Mucosa of descending colon (tissue), 3 donors: ENCODE measurements at places on chromosomes 3 and 15. TPM values are rescaled to one million over a fixed set of nuclear protein-coding genes. Genes with fewer than 3 reads are reported as not detected.

The LYZL4 gene
- total RNA-seq, result not detected

The LRTM1 gene
- total RNA-seq, result not detected

The SSUH2 gene
- 4.5 TPM for total RNA-seq

The RASGRF1 gene
- total RNA-seq, result 0.35 TPM

The STRA6 gene
- 0.35 TPM for total RNA-seq

The PPP1R14D gene
- total RNA-seq, result 186 TPM

The ACKR4 gene
- total RNA-seq, result 2.2 TPM

The ZNF860 gene
- total RNA-seq, result 0.63 TPM

DNA sequence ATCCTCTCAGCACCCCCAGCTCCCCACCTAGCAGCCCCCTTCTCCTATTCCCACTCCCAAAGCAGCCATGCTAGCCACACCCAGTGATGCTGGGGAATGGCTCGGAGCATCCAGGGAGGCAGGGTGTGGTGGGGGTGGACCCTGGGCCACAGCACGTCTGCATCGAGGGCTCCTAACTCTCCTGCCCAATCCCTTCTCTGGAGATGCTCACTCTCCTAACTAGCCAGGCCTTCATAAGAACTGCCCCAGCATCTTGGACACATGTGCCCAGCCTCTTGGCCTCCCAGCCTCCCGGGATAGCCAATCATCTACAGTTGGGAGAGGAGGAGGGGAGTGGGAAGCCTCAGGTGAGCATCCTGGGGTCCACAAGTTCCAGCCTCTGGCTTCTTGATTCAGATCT, 2.7 kb downstream of the PCBP4 start:
- DNase-seq, result no peak

DNA sequence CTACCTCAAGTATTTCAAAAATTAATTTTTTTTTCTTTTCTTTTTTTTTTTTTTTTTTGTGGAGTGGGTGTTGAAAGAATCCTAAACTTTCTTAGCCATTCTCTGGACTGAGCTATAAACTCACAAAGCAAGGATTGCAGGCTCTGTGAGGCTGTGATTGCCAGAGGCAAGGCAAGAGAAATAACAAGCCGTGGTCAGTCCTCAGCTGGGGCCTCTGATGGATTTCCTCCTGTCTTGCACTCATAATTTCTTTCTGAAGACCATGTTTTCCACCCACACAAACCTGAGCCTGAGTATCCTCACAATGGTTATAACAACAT, 1.3 kb downstream of the CX3CR1 start:
- DNase-seq, result no peak

- DNase-seq, result no peak
Observed at GRCh38 chr3:181252631-181253030, 263.1 kb upstream of the DNAJC19 start.

DNA sequence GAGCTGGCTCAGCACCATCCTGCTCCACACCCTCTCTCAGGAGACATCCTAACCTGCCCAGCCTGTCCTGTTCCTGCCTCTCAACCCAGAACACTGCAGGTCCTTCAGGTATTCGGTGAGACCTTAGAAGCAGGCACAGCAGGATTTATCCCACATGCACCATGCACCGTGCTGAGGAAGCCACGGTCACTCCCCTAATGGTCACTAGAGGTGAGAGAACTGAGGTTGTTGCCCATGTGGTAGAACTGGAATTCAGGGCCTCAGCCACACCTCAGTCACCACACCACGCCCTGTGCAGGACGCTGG, 36.9 kb downstream of the APBA2 start:
- DNase-seq, result no peak

- DNase-seq, result no peak
Observed at GRCh38 chr15:80988148-80988796, 1.3 kb downstream of the MESD start.

DNA sequence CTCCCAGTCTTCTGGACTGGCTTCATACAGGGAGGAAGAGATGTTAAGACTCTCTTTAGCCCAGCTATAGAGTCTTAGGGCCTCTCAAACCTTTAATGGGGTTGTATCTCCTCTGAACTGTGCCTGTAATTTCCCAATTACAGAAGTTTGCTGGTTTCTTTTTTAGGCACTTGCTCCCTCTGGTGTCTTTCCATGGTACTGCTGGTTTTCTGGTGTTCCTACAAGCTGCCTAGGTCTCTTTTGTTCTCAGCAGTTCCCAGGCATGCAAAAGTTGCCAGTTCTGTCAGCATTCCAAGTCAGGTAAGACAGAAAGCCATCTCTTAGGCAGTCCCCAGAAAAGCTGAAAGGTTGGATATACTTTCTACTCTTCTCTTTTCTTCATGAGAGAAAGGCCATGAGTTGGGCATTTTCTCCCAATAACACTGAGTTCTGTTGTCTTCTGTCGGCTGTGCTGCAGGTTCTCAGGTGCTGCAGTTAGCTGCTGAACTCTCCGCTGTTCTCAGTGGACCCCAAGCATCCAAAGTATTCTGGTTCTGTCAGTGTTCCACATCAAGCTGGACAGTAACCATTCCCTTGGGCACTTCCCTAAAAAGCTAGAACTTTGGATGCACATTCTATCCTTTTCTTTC, 54.4 kb upstream of the EHHADH start:
- no peak for DNase-seq

- peak; percentile 76 for DNase-seq
Observed at GRCh38 chr3:122942937-122943827, 84.4 kb downstream of the SEMA5B start.

DNA sequence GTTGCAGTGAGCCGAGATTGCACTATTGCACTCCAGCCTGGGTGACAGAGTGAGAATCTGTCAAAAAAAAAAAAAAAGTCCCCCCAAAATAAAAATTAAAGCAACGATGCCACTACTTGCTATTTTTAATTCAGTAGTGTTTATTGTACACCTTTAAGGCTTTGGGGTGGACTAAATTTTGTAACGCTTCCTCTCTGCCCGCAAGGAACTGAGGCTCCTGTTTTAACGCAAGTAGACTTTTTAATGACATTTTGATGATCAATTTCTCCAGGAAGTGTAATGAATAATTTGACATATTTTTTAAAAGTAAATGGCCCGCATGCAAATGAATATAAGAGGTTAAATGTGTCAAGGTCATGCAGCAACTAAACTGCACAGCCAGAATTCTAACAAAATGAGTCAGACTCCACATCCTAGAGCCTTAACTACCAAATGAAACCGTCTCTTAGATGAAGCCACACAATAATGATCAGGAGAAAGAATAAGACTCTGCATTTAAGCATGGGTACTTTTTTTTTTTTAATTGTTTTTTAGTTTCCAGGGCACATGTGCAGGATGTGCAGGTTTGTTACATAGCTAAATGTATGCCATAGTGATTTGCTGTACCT, 96.8 kb upstream of the LMOD3 start:
- DNase-seq, result no peak

DNA sequence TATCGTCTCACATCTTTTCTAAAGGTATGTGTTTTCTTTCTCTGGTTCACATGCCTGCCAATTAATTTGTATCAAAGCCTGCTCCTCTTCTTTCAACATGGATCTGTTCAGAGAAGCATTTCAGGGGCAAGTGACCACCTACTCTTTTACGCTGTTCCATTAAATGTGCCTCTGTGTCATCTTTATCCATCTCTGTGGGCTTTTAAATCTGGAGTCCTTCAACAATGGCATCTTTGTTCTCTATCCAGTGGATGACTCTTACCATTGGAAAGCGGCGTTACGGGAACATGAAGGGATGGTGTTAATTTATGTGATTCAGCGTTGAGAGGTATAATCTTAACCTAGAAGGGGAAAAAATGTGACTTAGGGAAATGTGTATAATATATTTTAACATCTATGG, 92.7 kb upstream of the CFAP20DC start:
- no peak for DNase-seq

DNA sequence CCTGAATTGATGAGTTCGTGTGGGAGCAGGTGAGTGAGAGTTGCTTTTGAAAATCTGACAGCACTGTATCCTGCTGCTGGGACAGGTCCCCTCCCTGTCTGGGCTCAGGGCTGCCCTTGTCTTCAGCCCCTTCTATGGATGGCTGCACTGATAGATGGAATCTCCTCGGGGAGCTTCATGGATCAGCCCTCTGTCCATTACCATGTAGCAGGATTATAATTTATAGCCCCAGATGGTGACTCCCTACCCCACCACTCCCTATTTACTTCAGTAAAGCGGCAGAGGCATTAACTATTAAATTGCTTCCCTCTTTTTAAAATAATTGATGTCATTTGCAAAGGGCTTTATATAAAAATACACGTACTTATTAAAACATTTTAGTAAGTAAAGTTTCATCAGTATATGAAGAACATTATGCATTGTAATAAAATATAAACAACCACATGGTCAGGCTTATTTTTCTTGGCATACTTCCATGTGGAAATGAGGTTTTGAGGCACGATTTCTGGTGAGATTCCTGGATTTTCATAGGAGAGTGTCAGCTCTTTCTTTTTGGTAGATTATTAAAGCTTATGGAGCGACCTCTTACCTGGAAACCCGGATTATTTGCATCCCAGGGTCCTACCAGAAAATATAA, 38.5 kb downstream of the MAP3K13 start:
- DNase-seq, result no peak

DNA sequence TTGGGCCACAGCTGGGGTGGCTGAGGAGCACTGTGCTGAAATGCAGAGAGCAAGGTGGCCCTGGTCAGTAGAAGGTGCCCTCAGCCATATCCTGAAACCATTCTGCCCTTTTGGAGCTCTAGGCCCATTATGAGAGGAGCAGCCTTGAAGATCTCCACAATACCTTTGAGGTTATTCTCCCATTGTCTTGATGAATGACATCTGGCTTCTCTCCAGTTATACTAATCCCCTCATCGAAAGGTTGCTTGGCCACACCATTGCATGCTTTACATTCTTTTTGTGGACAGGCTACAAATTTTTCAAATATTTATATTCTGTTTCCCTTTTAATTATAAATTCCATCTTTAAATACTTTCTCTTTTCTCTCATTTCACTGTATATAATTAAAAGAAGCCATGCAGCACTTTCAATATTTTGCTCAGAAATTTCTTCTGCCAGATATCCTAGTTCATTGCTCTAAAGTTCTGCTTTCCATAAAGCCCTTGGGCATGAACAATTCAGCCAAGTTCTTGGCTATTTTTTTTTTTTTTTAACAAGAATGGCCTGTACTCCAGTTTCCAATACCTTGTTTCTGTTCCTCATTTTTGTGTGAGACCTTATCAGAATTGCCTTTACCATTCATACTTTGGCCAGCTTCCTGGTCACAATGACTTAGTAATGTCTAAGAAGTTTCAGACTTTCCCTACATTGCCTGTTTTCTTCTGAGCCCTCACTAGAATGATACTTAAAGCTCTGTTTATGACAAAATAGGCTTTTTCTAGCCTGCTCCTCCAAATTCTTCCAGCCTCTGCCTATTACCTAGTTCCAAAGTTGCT, 138.9 kb upstream of the SGO1 start:
- no peak for DNase-seq

DNA sequence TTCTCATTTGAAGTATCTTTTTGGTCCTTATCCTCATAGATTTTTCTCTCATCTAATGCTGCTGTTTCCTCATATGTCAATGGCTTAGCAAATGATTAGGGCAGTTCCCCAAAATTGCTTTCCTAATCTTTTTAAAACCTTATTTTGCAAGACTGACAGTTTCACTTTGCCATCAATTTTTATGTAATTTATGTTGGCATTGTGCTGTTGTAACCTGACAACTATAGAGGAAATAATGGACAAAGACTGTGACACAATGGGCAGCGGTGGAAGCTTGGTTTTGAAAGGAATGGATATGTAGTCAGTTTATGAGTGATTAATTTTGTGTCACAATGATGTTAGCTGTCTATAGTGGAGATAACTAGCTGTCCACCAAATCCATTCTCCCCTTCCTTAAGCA, 10.6 kb upstream of the SH3BP5 start:
- DNase-seq, result no peak

DNA sequence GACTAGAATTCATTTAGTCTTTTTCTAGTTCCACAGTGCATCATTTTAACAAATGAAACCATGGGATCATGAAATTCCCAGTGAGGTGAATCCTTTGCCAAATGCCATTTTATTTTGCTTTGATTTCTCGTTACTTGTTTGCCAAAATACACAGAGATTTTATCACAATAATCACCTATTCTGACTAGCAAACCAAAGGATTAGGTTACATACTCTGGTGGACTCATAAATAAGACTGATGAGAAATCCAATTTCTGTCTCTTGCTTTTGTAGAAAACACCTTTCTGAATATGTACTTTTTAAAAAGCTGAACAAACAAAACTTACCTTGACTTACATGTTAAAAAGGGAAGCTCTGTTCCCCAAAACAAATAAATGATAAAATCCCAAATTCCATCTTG, 12.2 kb downstream of the ERC2 start:
- no peak for DNase-seq

GRCh38 chr3:152322756-152323155, 54.0 kb downstream of the MBNL1 start:
- no peak for DNase-seq

GRCh38 chr3:130948929-130949328, 55.0 kb downstream of the ATP2C1 start:
- DNase-seq, result no peak

GRCh38 chr15:39488961-39489360, 91.9 kb upstream of the THBS1 start:
- no peak for DNase-seq

GRCh38 chr3:133825969-133826727, 20.5 kb downstream of the SRPRB start:
- no peak for DNase-seq

DNA sequence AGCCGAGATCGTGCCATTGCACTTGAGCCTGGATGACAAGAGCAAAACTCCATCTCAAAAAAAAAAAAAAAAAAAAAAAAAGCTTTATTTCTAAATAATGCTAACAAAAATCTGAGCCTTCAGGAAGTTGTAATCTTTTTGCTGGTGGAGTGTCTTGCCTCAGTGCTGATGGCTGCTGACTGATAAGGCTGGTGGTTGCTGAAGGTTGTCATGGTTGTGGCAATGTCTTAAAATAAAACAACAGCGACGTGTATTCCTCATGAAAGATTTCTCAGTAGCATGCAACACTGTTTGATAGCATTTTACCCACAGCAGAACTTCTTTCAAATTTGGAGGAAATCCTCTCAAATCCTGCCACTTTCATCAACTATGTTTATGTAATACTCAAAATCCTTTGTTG, 77.4 kb upstream of the PTPRG start:
- DNase-seq, result no peak

DNA sequence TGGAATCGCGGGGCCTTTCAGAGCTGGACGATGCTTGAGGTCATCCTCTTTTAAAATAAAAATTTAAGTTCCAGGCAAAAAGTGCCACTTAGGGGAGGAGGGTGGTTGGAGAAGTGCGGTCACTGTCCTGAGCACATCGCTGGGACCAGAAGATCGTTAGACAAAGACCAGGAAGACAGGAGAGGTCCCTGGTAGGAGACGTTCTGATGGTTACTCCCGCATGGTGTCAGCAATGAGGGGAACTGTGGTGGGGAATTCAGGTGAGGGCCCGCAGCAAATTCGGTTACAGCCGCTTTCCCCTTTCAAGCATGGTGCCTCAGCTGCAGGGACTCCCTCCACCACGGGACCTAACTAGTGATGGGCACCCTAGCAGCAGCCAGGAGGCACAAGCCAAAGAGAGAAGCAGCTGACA, 1.0 kb upstream of the ISY1 start:
- DNase-seq, result no peak

DNA sequence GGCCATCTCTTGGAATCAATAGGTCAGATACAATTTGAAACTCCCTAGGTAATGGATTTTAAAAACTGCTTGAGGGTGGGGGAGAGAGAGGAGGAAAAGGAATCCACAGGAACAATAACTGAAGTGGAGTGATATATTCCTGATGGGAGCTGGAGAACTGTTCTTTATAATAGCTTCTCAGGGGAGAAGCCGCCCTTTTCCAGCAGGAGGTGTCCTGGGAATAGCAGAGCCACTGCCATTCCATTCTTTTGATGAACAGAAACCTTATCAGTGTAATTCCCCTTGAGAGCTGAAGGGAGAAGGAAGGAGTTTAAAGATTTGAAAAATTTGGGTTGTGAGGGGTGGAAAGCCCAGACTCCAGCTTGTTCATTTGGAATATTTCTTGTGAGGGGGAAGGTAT, 504.9 kb upstream of the DPH6 start:
- no peak for DNase-seq
